ENCODE measurements at places on chromosomes 4 and X. TPM values are rescaled to one million over a fixed set of nuclear protein-coding genes. Genes with fewer than 3 reads are reported as not detected.
A peak's percentile ranks its signal among the peaks of the same experiment; 100 is the strongest.

The RTL3 gene
- not detected for total RNA-seq

The G6PD gene
- 45.5 TPM for total RNA-seq

The VGLL1 gene
- total RNA-seq, result not detected

The ADH1C gene
- 1.4 TPM for total RNA-seq

The DMD gene
- 10.3 TPM for total RNA-seq

GRCh38 chrX:10922159-10922558, 189.0 kb upstream of the HCCS start:
- peak; percentile 88 for DNase-seq

GRCh38 chr4:93334003-93334402, 494.6 kb upstream of the ATOH1 start:
- DNase-seq, result no peak

DNA sequence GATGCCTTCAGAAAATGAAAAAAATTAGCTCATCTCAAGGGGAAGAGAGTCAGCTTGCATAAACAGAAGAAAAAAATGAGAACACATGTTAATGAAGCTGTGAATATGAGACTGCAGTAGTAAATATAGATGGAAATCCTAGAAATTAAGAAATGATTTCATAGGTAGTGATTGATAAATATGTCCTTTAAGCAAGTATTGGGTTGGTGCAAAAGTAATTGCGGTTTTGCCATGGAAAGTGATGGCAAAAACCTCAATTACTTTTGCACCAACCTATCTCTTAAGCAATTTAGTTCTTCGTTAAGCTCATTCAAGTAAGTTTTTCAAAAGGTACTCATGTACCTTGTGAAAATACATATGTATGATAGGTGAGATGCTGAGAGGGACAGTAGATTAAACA, 400.9 kb downstream of the SH2D1A start:
- no peak for DNase-seq

The MXRA5 gene
- total RNA-seq, result 4.7 TPM

The FHDC1 gene
- 0.09 TPM for total RNA-seq

DNA sequence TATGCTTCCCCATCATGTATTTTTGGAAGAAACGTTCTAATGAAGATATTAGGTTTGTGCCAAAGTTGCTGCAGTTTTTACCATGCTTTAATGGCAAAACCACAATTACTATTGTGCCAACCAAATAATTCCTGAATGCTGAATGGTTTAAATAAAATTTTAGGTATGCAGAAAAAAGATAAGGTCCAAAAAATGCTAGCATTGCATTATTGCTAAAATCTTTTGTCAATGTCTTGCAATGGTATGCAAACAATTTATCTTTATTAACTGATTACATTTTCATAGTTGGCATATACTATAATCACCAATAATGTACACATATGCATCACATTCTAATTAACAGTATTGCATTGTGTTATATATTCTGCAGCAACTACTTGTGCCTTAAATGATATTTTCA, 1657.4 kb upstream of the IGFBP7 start:
- no peak for DNase-seq

- no peak for DNase-seq
Measured at GRCh38 chr4:10569491-10569890, 112.3 kb upstream of the ZNF518B start.

DNA sequence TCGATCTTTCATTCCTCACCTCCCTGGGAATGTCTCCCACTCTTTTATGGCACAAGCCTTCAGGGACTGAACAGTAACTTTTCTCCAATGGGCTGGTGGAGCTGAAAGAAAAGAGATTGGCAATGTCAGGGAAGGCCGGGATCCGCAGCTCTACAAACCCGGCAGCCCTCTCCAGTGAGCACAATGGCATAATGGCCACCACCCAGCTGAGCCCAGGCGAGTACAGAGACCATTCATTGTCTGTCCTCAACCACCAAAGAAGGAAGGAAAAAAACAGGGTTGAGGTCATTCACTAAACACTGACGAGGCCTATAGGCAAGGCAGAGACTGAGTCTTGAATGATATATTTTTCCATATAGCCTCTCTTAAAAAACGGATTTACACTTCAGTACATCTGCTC, 3.6 kb downstream of the GEMIN8 start:
- DNase-seq, result no peak

- no peak for DNase-seq
Measured at GRCh38 chrX:106626789-106627188, 15.0 kb downstream of the RADX start.

DNA sequence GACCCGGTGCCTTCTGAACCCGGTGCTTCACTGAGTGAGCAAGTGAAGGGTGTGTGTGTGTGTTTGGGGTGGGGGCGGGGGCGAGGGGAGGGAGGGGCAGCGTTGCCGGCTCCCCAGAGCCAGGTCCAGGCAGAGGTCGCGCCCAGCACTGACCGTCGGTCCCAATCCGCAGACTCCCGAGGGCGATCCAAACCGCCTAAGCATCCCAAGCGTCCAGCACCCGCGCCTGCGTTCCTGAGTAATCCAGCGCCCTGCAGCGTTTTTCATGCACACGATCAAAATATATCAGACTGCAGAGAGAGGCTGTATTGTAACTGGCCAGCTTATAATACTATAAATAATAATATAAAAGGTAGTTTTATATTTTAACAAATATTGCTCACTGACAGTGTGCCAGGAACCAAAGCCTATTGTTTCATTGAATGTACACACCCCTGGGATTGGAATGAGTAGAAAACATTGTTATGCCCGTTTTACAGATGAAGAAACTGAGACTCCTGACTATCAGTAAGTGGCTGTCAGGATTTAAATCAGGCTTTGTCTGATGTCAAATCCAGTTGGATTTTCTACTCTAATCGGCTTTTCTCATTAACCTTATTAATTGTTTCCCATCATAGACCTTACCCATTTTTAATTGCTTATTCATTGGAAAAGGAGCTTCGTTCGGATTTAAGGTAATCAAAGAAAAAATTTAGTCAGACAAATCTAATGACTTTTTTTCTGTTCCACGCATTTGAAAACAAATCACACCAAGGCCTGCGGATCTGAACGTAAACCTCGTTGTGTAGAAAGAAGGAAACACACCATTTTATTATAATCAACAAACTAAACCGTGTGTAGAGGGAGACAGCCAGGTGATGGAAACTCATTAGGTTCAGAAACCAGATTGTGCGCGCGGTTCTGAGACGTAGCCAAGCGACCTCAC, 4.0 kb upstream of the NKX3-2 start:
- no peak for DNase-seq

- DNase-seq, result no peak
Measured at GRCh38 chr4:36310216-36310615, 28.8 kb downstream of the DTHD1 start.

GRCh38 chr4:48748949-48749596, 31.0 kb downstream of the FRYL start:
- DNase-seq, result peak; percentile 16

The SPOCK3 gene
- 1.9 TPM for total RNA-seq

GRCh38 chr4:110484029-110484428, 8.1 kb downstream of the ENPEP start:
- DNase-seq, result no peak

GRCh38 chr4:126558596-126558995, 1074.2 kb upstream of the INTU start:
- DNase-seq, result no peak

The SPANXB1 gene
- not detected for total RNA-seq

- no peak for DNase-seq
Measured at GRCh38 chrX:77900688-77901087, 1.4 kb downstream of the COX7B start.

The CT45A3 gene
- not detected for total RNA-seq

The TMEM31 gene
- not detected for total RNA-seq

GRCh38 chr4:70772929-70773555, 51.3 kb downstream of the RUFY3 start:
- no peak for DNase-seq

The GLUD2 gene
- 1.4 TPM for total RNA-seq

DNA sequence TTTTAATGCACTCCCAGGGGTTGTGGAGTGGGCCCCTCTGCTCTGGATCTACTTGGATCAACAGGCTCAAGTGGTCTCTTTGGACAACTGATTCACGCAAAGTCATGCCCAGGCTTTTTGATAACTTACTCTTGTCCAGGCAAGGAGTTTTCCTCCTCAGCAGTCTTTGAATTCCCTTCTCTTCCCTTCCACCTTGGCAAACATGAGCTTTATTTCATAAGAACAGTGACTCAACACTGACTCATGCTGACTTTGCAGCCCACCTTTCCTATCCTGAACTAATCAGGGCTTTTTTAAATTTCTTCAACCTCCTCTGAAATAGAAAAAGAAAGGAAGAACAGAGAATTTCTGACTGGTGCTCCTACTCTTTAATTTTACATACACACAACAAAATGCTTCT, 132.1 kb upstream of the LDB2 start:
- DNase-seq, result peak; percentile 96

The ZNF81 gene
- total RNA-seq, result 6.1 TPM

DNA sequence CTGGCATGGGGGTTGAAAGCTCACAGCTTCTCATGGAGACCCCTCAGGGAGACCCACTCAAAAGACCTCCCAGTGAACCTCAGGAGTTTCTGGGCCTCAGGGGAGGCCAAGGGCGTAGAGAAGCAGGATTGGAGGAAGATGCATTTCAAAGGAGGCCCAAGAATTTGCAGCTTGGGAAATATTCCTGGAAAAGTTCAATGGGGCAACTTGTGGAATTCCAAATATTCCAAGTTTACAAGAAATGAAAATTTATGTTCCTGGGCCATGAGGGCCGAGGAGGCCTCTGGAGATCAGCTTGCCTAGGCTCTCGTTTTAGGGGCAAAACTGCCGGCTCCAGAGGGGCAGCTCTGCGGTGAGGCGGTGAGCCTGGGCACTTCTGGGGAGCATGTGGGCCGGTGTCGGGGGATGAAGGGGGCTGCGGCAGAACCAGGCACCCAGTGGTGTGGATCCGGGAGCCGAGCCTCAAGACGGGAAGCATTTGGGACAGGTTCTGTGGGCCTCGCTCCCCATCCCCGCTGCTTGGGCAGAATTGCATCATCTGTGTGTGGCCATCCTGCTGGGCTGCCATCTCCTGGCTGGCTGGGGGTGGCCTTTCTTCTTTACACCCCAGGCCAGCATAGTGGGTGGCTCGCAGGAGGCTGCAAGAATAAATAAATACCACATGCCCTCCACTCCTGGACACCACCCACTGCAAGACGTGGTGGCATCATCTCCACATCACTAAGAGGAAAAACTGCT, 54.6 kb upstream of the GPR78 start:
- peak; percentile 75 for DNase-seq

GRCh38 chr4:94545296-94545695, 93.6 kb downstream of the PDLIM5 start:
- DNase-seq, result peak; percentile 57

The ADH1A gene
- total RNA-seq, result 0.27 TPM

GRCh38 chrX:90026730-90027129, 105.0 kb downstream of the TGIF2LX start:
- no peak for DNase-seq

DNA sequence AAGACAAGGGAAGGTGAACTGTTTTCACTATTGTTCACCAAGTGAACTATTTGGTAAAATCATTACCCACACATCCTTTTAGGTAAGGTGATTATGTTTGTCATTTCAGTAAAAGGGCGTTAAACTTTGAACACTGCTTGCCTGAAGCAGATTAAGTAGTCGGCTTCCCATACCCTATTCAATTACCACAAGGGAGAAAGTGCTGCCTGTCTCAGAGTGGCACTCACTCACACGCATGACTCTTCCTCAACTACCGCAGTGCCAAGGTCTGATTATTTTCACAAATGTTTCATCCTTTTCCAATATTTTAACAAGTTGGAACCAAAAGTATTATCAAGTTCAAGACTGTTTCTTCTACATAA, 11.0 kb downstream of the VEGFC start:
- DNase-seq, result no peak
